HuH-7.5 (cell line): ENCODE measurements at places on chromosomes 12 and 14.

GRCh38 chr12:57738661-57739237, at the start of gene AGAP2:
Gene AGAP2 (minus strand): TSS chr12:57738742. CDS start chr12:57738246, 496 bp downstream.
- no peak for DNase-seq

GRCh38 chr12:128571906-128572810, 251.6 kb downstream of the SLC15A4 start:
- no peak for DNase-seq

DNA sequence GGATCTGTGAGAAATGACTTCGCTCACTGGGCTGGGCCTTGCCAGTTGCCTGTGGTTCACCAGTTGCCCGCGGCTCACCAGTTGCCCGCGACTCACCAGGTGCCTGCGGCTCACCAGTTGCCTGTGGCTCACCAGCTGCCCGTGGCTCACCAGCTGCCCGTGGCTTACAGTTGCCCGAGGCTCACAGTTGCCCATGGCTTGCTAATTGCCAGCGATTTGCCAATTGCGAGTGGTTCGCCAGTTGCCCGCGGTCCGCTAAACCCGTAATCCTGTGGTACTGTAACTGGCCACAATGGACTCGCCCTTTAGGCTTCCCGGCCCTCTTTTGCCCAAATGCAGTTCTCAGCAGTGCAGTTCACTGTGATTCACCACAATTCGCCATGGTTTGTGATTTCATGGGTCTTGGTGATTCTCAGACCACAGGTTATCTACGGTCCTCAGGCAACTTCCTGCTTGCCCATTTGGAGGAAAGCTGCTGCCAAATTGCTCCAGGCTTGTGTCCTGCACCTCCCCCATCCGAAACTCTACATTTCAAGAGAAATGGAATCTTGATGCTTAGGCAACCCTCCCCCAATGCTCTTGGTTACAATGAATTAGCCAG, 15.0 kb upstream of the MEG3 start:
- no peak for DNase-seq

GRCh38 chr14:96071561-96071960, 32.4 kb downstream of the C14orf132 start:
- DNase-seq = no peak

DNA sequence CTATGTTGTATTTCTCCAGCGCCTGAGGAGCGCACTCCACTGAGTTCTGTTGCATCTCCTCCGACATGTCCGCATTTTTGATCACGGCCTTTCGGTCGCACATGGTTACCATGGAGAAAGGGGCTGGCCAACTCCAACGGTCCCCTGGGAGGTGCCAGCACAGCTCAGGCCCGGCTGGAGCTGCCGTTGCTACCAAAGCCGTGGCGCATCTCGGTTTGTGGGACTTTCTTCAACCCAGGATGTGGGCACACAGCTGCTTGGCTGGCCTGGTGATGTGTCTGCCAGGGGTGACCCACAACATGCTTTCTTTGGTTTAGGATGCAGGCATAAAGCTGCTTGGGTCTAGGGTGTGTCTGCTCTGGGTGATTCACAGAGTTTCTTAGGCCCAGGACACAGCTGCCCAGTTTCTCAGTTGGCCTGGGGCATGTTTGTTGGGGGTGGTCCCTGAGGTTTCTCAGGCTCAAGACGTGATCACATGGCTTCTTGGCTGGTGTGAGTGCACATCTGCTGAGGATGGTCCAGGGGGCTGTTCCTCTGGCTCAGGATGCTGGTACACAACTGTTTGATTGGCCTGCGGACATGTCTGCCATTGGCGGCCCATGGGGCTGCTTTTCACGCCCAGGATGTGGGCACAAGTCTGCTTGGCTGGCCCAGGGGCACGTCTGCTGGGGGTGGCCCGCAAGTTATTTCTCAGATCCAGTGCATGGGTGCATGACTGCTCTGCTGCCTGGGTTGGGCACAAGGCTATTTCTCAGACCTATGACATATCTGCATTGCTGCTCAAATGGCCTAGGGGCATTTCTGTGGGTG, 25.9 kb upstream of the GTF2A1 start:
- no peak for DNase-seq

- no peak for DNase-seq
These were observed 2.8 kb downstream of the OLR1 start for GRCh38 chr12:10169104-10169503.

DNA sequence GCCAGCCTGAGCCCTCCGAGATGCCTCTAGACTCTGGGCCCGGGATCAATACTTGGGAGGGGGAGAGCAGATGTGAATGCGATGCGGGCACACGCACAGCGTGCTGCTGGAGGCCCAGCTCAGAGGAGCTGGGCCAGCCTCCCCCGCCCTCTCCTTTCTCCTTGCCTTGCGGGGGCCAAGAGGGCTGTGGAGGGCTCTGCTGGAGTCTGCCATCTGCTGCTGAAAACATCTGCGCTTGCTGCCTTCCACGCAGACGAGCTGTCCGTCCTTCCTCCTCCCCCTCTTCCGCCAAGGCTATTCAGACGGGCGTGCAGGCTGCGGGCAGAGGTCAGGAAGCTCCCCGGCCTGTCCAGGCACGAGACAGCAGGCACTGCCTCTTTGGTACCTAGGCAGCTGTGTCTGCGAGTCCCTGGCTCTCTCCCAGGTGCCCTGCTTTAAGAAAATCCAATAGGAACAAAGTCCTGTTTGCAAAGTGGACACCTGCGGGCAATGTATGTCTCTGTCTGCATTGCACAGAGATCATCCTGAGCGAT, 75.2 kb downstream of the SPRING1 start:
- peak; percentile 19 for DNase-seq

- no peak for DNase-seq
These were observed at the start of gene CATSPERB for GRCh38 chr14:91731986-91732385. Gene CATSPERB (minus strand): TSS chr14:91732086. CDS start chr14:91729479, 2,607 bp downstream.

- no peak for DNase-seq
These were observed 155.7 kb upstream of the PDZRN4 start for GRCh38 chr12:41032386-41032785.

DNA sequence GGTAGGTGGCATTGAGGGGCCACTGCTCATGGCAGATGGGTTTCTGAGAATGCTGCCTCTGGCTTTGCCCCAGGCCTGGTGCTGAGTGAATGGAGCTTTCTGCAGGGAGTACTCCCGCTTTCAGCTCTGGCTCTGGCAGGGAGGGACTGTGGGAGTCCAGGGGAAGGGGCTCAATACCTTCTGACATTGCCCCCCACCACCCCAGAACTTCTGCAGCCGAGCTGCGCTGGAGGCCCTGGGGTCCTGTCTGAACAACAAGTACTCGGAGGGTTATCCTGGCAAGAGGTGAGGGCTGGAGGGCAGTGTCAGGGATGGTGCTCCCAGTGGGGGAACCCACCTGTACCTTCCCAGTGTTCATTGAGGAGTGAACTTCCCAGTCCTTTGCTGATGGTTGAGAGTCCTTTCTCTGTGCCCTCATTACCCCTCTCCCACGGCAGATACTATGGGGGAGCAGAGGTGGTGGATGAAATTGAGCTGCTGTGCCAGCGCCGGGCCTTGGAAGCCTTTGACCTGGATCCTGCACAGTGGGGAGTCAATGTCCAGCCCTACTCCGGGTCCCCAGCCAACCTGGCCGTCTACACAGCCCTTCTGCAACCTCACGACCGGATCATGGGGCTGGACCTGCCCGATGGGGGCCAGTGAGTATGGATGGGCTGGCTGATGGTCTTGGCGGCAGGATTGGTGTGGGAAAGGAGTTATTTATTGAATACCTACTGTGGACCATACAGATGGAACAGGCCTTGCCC, 1.9 kb downstream of the SHMT2 start:
- DNase-seq = no peak

DNA sequence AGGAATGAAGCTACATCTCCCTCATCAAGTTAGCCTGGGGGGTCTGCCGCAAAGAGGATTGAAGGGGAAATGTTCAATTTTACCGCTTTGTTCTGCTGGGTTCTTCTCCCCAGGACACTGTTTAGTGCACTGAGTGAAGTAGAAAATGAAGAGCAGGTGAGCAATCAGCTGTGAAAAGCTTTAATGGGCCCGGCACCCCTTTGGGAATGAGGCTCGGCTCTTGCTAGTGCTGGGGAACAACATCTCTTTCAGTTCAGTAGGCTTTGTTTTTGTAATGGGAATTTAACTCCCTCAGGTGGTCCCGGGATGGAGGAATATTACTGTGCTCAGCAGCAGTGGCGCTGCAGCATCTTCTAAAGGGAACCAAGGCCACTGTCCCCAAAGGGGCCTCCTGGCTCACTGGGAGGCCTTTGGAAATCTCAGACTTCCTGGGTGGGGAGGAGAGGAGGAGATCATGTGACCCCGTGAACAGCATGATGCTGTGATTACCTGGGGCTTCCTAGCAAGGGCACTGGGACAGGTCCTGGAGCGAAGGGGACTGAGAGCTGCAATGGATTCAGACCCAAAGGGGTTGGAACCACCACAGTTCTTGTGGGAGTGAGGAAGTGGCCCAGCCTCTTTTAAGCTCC, 85.2 kb upstream of the MAX start:
- no peak for DNase-seq

- no peak for DNase-seq
These were observed 3.9 kb downstream of the P3H3 start for GRCh38 chr12:6832125-6832524.

DNA sequence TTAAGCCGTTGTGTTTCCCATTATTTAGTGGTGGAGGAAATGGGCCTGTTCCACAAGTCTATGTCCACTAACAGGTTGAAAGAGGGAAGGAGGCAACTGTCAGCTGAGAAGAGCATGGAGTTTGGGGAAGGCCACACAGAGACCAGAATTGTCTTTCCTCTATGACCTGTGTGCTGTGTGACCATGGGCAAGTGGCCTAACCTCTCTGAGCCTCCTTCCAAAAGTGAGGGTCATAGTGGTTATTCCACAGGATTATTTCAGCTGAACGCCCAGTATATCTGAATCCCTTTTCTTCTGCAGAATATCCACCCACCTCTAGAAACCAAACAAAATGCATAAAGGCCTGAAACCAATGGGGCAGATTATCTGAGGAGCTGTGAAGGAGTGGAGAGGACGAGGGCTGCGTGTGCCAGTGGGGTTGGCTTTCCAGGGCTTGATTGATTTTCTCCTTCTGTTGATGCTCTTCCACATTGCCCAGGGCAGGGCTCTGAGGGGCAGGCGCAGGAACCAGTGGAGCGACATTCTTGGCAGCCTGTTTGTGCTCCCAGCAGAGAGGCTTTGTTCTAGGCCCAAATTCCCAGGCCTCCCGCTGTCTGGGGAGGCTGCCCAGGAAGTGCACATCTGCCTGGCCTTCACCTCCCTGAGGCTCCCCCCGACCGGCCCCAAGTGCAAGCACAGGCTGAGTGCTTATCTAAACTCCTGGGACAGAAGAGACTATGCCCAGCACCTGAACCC, 452.7 kb downstream of the BCL11B start:
- DNase-seq = no peak

DNA sequence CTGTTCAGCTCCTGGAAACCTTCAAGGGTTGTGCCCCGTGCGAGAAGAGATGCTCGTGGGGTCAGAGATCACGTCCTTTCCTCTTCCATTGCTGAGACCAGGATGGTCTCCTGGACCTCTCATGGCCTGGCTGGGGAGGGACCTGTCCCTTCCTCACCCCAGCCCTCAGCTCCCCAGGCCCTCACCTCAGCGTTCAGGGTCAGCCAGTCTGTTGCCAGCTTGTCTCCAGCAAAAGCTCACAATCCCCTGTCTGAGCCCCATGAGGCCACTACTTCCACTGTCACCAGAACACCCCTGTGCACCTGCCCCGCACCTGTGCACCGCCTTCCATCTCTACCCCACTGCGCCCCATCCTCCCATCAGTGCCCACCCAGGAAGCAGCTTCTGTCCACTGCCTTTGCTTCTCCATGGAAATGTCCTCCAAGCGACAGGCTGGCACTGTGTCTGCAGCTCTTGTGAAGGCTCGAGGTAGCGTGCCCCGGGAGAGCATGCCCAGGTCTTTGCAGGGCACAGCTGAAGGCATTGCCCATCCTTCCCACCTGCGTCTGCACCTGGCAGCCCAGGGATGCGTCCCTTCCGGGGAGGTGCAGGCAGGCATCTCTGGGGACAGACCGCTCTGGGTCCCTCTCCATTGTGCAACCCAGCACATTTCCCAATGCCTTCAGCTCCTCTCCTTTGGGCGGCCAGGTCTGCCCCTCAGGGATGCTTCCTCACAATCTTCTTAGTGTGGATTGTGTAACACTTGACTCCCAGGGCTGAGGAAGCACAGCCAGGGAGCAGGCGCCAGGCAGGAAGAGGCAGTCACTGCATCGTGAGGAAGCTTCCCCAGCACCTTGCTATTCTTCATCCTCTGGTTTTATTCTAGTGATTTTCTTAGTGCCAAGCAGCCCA, 179.6 kb downstream of the ADGRD1 start:
- no peak for DNase-seq

DNA sequence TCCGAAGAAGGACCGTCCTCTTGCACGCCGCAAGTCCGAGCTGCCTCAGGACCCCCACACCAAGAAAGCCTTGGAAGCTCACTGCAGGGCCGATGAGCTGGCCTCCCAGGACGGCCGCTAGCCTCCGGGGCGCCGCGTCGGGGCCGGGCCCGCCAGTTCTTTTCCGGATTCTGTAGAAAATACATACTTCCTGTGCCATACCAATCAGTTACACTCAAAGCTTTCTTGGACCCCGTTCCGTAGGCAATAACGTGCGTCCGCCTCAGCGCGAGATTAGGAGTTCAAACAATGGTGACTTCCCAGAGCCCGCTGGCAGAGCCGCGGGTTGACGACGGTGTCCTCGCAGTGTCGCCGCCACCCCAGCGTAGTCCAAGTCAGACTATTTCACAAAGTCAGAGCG, 39.2 kb upstream of the DYNC1H1 start:
- no peak for DNase-seq

DNA sequence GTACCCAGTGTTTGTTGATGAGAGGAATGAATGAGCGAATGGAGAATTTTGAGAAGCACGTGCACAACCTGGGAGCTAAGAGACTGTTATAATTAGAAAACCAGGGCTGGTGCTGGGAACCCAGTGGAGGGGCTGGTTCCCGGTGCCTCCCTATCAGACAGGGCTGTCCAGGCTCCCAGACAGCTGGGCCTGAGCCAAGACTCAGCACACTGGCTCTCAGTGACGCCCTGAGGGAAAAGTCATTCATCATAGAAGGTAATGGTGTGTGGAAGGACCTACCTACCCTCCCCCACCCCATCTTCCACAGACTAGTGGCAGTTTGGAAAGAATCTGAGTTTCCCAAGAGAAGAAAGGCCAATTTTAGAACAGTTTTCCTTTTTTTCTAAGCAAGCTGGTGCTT, 34.7 kb downstream of the KCNA5 start:
- DNase-seq = no peak

DNA sequence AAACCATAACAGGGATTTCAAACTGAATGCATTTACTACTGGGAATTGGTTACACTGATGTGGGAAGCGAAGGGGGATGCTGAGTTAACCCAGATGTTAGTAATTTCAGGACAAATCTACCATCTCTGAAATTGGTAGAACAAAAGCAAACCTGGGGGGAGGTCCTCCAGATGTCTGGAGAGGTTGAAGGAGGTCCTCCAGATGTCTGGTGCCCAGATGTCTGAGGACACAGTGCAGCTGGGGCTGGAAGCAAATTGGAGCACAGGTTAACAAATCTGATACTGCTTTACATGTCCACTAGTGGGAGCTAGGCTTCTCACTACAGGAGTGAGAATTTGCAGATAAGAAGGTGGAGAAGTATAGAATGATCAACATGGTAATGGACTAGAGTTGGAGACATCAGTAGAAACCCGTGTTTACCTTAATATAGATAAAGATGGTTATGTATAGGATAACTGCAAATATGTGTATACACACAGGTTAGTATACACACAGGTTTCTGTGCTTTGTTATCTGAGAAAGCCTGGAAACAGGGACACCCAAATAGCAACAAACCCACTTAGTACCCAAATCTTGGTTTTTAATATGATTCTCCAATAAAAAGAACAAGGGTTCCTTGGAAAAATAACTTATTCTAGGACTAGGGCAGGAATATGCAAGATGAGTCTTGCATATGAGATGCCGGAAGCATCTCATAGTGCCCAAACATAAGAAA, 162.5 kb downstream of the C12orf50 start:
- no peak for DNase-seq
